ENCODE measurements at places on chromosomes 4 and X.

GRCh38 chr4:41822325-41822724, 73.8 kb upstream of the PHOX2B start:
- no peak for DNase-seq

- no peak for DNase-seq
These were observed 224.8 kb downstream of the CFAP299 start for GRCh38 chr4:80560337-80560736.

DNA sequence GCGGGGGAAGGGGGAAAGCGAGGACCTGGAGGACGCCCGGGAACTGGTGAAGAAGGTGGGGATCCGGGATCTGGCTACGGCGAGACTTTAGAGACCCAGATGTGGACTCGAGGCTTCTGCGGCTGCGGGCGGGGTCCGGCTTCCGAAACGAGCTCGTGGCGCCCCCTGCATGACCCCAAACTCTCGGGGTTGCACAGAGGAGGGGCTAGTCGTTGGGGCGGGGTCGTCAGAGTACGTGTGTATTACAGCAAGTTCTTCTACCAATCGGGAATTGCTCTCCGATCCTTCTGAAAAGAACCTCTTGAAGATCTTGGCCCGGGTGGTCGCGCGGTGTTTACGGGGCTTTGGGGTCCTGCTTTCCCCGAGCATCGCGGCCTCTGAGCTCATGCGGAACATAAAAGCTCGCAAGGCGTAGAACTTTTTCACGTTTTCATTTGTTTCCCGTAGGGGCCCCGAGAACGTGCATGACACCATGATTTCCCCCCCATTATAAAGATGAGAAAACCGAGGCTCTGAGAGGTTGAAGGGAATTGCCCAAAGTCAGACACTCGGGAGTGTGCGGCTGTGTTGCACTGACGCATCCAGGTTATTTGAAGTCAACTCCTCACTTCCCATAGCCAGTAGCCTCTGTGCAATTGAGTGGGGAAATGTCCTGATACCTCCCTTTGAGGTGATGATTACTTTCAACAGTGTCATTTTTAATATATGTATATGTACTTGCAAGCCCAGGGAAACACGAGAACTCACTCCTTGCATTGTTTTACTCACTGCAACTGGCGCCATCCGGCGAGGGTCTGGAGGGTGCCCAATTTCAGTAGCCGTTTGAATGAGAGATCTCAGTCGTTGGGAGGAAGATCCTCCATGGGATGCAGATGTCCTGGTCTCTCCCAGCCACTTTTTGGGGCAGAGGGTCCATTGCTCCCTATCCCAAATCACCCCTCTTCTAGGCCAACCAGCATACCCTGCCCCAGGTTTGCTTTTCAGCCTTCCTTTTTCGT, at the start of gene BEND4:
Gene BEND4, minus strand, starts transcription at position 149 of the 998 bp plus-strand sequence. CDS start 512 bp downstream, outside the sequence.
- no peak for DNase-seq

- DNase-seq, result no peak
These were observed 316.2 kb downstream of the GPAT3 start for GRCh38 chr4:83852085-83852451.

GRCh38 chrX:131975851-131976250, 47.3 kb upstream of the STK26 start:
- no peak for DNase-seq

GRCh38 chr4:148057516-148057915, 325.6 kb downstream of the ARHGAP10 start:
- DNase-seq, result no peak

- no peak for DNase-seq
These were observed 116.4 kb downstream of the RAP1GDS1 start for GRCh38 chr4:98377559-98377958.

GRCh38 chrX:47573341-47574075, 8.7 kb upstream of the TIMP1 start:
- DNase-seq, result peak; percentile 86

- no peak for DNase-seq
These were observed 124.5 kb downstream of the PDLIM5 start for GRCh38 chr4:94576210-94576609.

DNA sequence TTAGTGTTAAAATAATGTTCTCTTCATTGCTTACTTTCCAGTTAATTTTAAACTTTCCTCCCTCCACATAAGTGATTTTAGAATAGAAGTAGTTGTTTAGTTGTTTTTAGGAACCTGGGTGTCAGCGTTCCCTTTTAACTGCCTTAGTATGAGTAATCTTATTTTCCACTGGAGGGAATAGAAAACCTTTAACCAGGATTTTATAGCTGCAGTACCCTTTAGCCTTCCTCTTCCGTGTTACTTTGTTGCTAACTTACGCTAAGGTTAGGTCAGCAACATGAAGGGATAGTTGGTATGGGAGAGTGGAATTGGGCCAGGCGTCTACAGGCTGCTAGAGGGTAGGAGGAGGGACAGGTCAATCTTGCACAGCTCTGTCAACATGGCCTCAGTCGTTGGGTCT, 31.5 kb downstream of the SMS start:
- DNase-seq, result no peak

GRCh38 chr4:119142833-119143232, 7.2 kb downstream of the MYOZ2 start:
- DNase-seq, result no peak

- DNase-seq, result no peak
These were observed 162.2 kb downstream of the KLHL4 start for GRCh38 chrX:87679849-87680248.

GRCh38 chr4:32775049-32775448, 2054.9 kb downstream of the PCDH7 start:
- no peak for DNase-seq

- no peak for DNase-seq
These were observed 519.0 kb downstream of the IL15 start for GRCh38 chr4:142155347-142155746.

DNA sequence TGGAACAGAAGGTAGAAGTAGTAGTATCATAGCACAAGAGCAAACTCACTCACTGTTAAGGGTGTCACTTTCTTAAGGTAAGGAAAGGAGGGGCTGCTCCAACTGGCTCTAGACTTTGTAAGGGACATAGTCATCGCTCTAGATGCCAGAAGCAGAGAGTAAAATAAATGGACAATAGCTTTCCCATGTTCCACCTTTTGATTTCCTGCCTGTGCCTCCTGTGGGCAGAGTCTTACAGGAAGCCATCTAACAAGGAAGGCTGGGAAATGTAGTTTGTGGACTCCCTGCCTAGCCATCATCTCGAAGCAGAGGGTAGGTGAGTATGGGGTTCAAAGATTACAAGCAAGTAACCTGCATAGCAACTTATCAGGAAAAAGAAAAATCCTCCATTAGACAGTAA, 1.7 kb upstream of the METTL14 start:
- DNase-seq, result no peak

DNA sequence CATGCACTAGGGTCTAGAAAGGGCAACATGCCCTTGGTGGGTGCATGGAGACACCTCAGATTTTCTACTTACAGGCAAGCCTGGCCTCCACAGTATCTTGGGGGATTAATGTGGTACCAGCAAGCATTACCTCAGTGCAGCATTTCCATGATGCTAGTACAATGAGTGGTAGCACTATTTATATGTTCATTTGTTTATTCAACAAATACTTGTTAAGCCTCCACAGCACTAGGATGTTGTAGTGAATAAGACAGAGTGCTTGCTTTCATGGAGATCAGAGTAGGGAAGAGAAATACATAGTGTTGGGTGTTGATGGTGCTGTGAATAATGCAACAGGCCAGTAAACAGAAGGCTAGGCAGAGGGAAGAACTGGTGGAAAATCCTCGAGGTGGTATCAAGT, 133.4 kb downstream of the KLHL8 start:
- no peak for DNase-seq

- DNase-seq, result no peak
These were observed 71.6 kb downstream of the FAM53A start for GRCh38 chr4:1612278-1613098.

DNA sequence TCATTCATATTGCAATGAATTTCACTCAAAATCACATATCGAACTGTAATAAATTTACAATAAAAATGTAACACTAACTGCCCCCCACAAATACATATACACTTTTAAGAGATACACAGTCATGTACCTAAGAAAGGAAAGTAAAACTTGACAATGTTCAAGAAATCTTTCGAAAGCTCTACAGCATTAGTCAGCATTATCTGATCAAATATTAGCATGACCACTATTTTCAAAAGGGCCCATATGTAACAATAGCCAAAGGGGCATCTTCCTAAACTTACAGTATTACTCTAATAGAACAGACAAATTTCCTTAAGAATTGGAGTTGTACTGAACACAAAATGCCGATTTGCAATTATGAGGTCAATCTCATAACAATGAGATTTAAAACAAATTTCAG, 51.8 kb downstream of the STX18 start:
- no peak for DNase-seq

DNA sequence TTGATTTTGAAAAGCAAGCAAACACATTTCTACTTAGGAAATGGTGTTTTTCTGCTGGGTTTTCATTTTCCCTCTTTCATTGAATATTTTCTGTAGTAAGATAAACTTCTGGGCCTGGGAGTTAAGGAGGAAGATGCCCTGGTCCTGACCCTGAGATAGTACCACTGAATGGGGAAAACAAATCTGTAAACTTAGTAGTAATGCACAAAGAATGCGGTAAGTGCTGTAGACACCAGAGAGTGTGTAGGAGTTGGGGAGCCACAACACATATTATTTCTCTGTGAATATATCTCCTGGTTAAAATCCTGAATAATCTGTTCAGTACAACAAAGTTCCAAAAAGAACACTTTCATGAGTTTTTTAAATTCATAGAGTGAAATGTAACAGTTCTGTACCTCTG, 178.3 kb downstream of the MAPK10 start:
- no peak for DNase-seq

DNA sequence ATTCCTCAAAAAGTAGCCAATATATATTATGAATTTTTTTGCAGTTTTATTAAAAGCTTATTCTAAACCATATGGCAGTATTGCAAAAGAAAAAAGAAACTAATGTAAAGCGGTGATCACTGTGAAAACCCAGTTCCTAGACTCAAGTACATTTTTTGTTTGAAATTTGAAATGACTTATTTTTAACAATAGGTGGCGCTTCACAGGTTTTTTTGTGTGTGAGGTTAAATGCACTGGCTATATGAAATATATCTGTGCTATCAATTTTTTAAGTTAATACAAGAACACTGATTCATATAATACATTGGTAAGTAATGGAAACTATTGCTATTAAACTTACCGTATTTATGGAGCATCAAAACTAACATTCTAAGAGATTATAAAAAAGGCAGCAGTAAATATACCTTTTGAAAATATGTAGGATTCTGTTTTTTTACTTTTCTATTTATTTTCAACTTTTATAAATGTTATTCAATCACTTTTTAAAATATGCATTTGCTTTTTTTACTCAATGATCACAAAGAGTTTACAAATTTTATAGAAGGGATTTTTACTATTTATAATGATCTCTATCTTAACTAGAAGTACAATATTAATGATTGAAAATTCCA, 5.6 kb upstream of the SPRY1 start:
- DNase-seq, result no peak

- DNase-seq, result peak; percentile 60
These were observed 49.7 kb downstream of the RASL11B start for GRCh38 chr4:52911684-52912294.

DNA sequence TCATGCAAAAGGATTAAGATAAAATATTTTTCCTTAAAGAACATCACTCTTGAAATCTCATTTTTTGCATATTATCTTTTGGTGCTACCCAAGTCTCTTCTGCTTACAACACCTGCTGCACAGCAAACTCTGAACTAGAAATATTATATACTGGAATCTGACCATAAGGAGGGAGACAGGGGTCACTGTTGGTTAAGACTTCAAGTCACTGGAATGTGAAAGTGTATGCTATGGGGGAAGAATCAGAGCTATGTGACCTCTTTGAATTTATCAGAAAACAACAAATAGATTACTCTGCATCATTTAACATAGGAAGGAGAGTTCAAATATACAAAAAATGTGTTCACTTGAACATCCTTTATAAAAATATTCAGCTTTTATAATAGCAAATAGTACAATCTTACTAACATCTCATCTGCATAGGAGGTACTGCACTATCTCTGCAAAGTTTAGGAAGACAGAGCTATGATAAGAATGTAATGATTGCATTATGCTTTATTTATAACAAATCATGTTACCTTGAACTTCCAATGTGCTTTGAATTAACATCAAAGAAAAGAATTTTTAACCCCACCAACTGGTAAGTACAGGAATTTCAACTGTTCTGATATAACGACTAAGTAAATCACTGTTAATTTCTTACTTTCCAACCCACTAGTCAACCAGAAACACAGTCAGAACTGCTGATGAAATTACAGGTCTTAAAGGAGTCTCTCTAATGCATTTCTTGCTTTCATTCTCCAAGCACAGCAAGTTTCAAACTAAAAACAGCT, 69.8 kb downstream of the ZNF827 start:
- no peak for DNase-seq

DNA sequence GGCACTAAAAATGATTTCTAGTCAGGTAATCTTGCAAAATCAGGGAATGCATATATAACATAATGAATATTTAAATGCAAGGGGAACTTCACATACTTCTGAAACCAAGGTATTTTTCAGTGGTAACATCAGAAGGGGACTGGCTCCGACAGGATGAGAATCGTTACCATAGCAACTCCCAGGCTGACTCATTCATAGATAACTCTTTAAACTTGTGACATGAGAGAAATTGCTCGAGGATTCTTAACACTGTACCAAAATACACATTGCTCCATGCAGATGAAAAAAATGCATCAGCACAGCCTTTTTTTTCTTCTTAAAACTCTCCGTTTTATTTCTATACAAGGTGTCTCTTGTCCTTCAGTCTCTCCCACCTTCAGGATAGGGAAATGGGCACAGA, 114.3 kb downstream of the GABRB1 start:
- no peak for DNase-seq

GRCh38 chr4:4338210-4339001, 48.4 kb downstream of the ZBTB49 start:
- no peak for DNase-seq

- DNase-seq, result no peak
These were observed 230.8 kb downstream of the CFAP299 start for GRCh38 chr4:80566203-80566872.

GRCh38 chrX:56986138-56986537, 9.2 kb downstream of the SPIN3 start:
- no peak for DNase-seq

DNA sequence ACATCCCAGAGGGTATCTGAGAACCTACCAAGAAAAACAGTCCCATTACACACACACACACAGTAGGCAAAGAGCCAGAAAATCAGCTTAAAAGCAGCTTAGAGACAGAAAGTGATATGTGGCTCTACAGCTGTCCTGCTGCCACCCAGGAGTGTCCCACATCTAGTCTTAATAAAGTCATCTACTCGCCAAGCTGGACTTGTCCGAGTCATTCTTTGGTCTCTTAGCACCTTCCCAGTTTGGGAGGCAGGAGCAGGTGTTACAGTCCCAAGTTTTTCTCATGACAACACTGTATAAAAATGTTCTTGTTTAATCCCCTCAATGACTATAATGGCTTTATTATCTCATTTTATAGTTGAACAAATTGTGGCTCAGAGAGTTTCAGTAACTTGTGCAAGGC, 252.5 kb upstream of the CASK start:
- no peak for DNase-seq

All from right hindlimb (tissue), 1 donor.